ENCODE measurements at places on chromosomes 5 and 9.

GRCh38 chr5:36273809-36274526 is 27.7 kb downstream of the RANBP3L start:
- no peak overlapping the region for H3K27ac ChIP-seq
- no peaks in the 10 kb centered on the region for H3K36me3 ChIP-seq
- DNase-seq: no peak
- H3K4me1 ChIP-seq: no peaks in the 10 kb centered on the region
- no peaks in the 10 kb centered on the region for H3K27me3 ChIP-seq
- no peak overlapping the region for H3K4me3 ChIP-seq

DNA sequence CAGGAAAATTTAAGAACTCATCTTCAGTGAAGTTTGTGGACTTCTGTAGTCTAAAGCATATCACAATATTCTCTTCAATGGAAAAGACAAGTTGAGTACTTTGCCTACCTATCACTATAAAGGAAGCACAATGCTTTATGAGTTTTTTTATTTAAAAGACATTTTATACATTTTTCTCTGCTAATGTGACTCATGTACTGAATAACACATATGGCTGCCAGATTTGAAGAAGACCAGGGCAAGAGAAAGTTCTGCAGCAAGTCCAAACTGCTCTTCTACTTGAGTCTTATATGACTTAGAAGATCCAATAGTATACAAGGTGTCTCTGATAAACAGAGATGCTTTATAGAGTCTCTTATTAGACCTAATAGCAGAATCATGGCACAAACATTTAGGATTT is 978.4 kb downstream of the TLE4 start:
- DNase-seq: no peak
- no peaks in the 10 kb centered on the region for H3K27me3 ChIP-seq
- H3K36me3 ChIP-seq: no peaks in the 10 kb centered on the region

GRCh38 chr5:10975945-10976344 is 214.9 kb upstream of the DAP start:
- no peak for DNase-seq
- no peak overlapping the region for H3K27ac ChIP-seq
- no peaks in the 10 kb centered on the region for H3K27me3 ChIP-seq

DNA sequence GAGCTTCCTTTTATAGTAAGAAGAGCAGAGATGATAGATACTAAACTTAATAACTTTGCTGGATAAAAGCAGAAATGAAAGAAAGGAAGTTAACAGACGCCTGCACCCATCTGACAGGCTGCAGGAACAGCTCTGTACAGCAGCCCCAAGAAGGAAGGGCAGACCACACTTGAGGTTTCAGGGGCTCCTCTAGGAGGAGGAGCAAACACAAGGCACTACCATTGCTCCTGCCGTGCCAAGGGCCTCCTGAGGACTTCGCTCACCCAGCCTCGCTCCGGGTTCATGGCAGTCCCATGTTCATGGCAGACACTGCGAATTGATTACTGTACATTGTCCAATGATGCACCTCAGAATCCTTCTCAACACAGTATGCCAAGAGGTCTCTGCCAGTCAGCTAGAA is 85.1 kb downstream of the AMBP start:
- no peaks in the 10 kb centered on the region for H3K4me1 ChIP-seq
- DNase-seq: no peak
- no peak overlapping the region for H3K27ac ChIP-seq
- H3K4me3 ChIP-seq: no peak overlapping the region

- H3K36me3 ChIP-seq: no peaks in the 10 kb centered on the region
- no peak overlapping the region for H3K4me3 ChIP-seq
- H3K27ac ChIP-seq: no peak overlapping the region
- peaks cover 13% of the 10 kb centered on the region for H3K4me1 ChIP-seq
Measured at GRCh38 chr5:149268928-149269557, 2.6 kb upstream of the AFAP1L1 start.

DNA sequence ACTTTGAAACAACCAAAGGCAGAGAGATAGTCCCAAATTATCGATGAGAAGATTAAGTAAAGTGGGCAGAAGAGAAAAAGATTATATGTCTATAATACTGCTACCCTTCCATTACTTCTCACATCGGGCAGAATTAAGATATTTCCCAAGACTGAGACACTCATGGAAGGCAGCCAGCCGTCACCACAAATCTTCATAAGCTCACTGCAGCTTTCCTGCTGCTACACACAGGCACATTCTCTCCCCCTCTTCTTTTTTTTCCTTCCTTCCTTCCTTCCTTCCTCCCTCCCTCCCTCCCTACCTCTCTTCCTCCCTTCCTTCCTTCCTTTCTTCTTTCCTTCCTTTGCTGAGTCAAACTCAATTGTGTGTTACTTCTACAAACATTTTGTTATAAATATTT is 58.7 kb upstream of the SPATA31C2 start:
- no peak overlapping the region for H3K27ac ChIP-seq
- H3K27me3 ChIP-seq: no peaks in the 10 kb centered on the region
- no peak for DNase-seq
- H3K4me3 ChIP-seq: no peak overlapping the region
- no peaks in the 10 kb centered on the region for H3K36me3 ChIP-seq
- H3K4me1 ChIP-seq: peaks cover 31% of the 10 kb centered on the region

- H3K4me1 ChIP-seq: peaks cover 5% of the 10 kb centered on the region
- DNase-seq: peak; percentile 65
- no peaks in the 10 kb centered on the region for H3K27me3 ChIP-seq
- H3K4me3 ChIP-seq: no peak overlapping the region
- H3K27ac ChIP-seq: no peak overlapping the region
Measured at GRCh38 chr5:65037831-65038815, 269.4 kb downstream of the CWC27 start.

GRCh38 chr9:99201603-99202002 is 20.1 kb downstream of the ALG2 start:
- DNase-seq: no peak
- no peaks in the 10 kb centered on the region for H3K36me3 ChIP-seq
- no peak overlapping the region for H3K4me3 ChIP-seq
- H3K27me3 ChIP-seq: no peaks in the 10 kb centered on the region

- peaks cover 4% of the 10 kb centered on the region for H3K36me3 ChIP-seq
- no peak for DNase-seq
- H3K27ac ChIP-seq: no peak overlapping the region
- no peak overlapping the region for H3K4me3 ChIP-seq
Measured at GRCh38 chr9:128375865-128376264, 4.7 kb downstream of the URM1 start.

Data from small intestine (tissue), 16 donors.